ENCODE measurements at places on chromosomes 5 and 9.
A peak's percentile ranks its signal among the peaks of the same experiment; 100 is the strongest.

DNA sequence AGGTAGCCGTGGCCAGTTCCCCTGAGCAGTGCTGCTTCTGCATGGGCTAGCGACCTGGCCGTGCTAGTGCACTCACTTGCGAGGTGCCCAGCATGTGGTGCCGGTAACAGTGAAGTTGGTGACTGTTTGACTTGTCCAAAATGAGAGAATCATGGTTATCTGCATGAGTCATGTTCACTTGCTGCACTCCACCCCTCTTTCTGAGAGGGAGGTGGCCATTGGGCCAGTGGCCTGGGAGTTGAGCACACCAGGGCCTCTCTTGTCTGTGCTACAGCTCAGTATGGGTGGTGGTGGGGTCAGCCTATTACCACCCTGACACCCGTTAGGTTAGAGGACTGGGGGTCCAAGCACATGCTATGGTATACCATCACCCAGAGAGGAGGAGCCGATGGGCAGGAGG is 55.4 kb upstream of the GARNL3 start:
- no peak for DNase-seq

- DNase-seq, result no peak
Measured at GRCh38 chr9:87076825-87077224, 129.5 kb upstream of the GAS1 start.

DNA sequence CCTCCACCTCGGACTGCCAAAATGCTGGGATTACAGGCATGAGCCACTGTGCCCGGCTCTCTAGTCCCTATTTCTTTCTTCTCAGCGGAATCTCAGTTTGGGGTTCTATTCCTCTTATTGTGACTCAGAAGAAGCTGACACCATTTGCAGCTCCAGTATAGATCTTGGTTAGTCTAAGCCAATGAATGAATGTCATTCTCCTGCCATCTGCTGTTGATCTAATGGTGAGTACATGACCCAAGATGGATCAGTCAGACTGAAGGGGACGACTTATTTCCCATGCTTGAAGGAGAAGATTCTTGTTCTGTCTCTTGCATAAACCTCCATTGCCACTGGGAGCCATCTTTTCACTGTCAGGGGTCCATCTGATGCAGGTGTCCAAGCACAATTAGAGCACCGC is 76.0 kb upstream of the KLF9 start:
- no peak for DNase-seq

DNA sequence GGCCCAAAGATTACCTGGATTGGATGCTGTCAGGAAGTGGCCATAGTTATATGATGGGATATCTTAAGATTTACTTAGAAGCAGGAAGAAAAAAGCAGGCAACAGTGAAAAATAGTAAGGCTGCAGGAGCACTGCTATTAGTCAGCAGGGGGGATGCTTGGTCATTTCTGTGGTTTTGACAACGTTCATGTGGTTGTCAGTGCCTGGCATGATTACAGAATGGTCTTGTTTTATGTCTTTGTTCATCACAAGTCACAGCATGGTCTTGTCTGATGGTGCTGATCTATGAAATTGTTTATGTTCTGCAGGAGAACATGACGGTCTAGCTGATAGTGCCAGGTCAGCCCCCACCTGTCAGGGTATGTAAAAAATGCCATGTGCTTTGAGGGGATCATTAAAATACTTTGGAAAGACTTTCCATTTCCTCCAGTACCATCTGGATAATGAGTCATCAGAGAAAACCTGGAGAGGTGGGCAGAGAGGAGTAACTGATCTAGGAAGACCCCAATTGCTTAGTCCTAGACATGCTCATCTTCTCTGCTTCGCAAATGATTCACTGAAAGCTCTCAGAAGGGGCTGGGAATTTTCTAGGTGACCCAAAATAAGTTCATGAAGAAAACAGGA is 48.5 kb downstream of the PLGRKT start:
- no peak for DNase-seq

DNA sequence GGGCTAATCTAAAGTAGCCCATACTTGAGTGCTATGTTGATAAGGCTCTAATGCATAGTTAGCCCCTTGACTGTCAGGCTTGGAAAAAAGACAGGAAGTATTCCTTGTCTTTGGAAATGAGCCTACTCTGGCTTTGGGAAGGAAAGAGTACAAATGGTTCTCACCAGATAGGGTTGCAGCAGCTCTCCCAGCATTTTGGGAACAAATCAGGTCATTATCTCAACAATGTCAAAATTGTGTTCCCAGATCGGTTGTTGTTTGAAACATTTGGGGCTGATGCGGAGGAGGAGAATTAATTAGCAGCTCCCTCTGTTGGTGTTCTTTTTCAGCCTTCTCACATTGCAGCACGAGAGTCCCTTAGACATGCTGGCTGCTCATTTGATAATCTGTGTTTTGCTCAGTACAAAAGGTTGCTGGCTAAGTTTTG is 294.7 kb upstream of the DMRT1 start:
- DNase-seq, result no peak

DNA sequence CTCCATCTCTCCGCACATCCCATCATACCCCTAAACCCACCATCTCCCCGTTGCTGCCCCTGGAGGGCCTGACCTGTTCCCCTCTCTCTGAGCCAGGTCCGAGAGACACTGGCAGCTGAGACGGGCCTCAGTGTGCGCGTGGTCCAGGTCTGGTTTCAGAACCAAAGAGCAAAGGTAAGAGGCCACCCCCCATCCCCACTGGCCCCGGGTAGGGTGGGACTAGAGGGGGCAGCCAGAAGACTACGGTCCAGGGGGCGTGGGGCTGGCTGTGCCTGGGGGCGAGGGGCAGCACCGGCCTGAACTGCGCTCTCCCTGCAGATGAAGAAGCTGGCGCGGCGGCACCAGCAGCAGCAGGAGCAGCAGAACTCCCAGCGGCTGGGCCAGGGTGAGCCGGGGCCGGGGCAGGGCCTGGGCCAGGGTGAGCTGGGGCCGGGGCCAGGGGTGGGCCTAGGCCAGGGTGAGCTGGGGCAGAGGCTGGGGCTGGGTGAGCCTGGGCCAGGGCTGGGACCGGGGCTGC is 79.8 kb downstream of the LMX1B start:
- no peak for DNase-seq

DNA sequence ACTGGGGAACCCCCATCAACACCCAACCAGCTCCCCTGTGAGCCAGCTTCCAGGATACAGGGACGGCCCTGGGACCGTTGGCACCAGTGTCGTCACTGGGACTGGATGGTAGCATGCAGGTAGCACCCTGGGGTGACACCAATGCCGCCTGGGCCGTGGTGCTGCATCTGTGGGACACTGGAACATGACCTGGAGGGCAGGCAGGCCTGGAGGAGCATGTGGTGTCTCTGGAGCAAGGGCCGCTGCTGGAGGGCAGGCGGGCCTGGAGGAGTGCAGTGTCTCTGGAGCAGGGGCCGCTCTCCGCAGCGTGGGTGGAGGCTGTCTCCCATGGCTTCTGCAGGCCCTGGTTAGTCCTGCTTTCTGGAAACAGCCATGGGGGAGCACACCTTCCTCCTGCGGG is 13.1 kb downstream of the LPCAT1 start:
- DNase-seq, result no peak

DNA sequence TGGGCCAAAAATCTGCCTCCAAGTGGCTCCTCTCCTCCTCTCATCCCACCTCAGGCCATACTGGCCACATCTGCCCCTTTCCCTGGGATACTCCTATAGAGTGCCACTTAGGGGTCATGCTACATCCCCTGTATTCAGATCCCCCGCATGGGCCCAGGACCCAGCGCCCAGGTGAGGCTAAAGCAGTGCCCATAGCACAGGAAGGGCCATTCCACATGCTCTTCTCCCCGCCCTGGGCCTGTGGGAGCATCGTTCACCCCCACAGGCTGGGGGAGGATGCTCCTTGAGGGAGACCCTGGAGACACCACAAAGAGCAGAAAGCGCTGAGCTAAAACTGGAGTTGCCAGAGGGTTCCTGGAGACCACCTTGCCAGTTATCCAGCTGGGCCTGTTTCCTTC is 52.5 kb upstream of the SLC25A51 start:
- no peak for DNase-seq

GRCh38 chr5:172494630-172495505 is 40.5 kb upstream of the SH3PXD2B start:
- DNase-seq, result no peak

GRCh38 chr5:115309751-115310370 is 13.4 kb upstream of the CCDC112 start:
- DNase-seq, result no peak

GRCh38 chr5:131974016-131974415 is 28.6 kb upstream of the MEIKIN start:
- DNase-seq, result no peak

GRCh38 chr9:72203205-72203803 is 54.1 kb downstream of the GDA start:
- DNase-seq, result no peak

DNA sequence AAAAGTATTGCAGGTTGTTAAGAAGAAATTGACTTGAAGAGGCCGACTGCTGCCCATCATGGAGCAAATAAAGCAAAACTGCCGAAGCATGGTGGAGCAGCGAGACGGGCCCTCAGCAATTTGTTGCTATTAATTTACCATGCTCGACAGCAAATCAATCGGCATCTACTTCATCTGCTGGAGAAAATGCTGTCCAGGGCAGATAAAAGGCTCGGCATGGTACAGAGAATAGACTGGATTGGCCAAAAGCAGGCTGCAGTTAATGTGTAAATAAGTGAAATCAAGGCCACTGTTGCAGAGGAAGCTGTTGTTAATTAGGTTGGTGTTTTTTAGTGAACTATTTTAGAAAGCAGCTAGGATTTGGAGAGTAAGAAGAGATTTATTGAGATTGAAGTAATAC is 8.3 kb downstream of the TLE4 start:
- DNase-seq, result no peak

- DNase-seq, result no peak
Measured at GRCh38 chr9:17936365-17936764, 357.5 kb downstream of the SH3GL2 start.

- no peak for DNase-seq
Measured at GRCh38 chr5:56432321-56432720, 199.2 kb upstream of the ANKRD55 start.

DNA sequence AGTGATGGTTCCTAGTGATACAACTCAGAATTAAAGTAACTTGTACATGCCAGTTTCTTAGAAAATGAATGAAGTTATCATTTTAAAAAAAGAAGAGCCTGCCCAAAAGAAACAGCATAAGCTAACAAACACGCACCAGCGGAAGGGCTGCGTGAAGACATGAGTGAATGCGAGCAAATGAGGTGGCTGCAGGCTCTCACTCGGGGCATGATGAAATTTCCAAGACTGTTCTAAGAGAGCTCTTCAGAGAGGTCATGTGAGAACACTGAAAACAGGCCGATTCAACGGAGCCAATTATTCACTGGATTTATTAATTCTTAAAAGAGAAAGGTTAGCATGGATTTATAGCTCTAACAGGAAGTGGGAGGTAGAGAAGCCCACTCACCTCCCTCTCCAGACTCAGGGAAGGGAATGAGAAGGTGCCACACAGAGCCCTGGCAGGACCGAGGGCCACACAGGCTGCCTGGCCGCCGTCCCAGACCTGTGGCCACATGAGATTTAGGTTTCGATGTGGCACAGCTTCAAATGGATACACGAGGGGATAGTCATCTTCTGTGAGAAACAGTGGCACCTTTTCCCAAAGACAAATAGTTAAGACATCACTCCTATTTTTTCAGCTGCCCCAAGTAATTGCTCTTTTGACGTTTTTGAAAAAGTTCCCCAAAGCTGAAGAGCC is 55.5 kb downstream of the HABP4 start:
- no peak for DNase-seq

- DNase-seq, result peak; percentile 37
Measured at GRCh38 chr5:100706776-100707175, 171.6 kb downstream of the FAM174A start.

- DNase-seq, result no peak
Measured at GRCh38 chr5:172765766-172766286, 5.2 kb downstream of the DUSP1 start.

DNA sequence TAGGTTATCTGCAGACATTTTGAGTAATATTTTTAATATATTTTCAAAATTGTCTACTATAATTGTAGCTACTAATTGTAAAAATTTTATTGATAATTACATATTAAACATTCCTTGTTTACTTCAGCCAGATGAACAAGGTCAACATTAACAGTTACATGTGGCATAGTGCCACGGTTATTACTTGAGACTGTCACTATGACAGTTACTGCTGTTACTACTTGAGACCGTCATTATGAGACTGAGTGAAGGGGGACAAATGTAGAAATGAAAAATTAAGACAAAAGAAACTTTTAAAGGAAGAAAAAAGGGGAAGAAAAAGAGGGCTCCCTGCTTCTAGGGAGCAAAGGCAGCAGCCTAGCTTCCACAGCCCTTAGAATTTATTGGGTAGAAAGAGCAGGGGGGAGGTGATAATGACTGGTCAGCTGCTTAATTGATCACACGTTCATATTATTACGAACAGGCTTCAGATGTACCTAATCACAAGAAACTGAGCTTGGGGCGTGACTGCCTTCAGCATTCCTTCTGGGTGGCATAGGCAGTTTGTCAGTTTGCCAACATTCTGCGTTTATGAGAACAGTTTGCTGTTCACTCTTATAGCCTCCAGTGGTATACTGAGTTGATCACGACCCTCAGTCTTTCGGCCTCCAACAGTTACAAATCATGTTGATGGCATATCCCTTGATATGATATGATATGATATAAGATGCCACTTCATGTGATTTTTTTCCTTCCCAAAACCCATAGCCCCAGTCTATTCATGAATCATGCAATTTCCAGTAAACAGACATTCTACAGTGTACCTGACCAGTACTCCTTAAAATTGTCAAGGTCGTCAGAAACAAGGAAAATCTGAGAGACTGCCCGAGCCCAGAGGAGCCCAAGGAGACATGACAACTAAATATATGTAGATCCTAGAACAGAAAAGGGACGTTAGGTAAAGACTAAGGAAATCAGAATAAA is 13.1 kb downstream of the MARCHF6 start:
- DNase-seq, result no peak

DNA sequence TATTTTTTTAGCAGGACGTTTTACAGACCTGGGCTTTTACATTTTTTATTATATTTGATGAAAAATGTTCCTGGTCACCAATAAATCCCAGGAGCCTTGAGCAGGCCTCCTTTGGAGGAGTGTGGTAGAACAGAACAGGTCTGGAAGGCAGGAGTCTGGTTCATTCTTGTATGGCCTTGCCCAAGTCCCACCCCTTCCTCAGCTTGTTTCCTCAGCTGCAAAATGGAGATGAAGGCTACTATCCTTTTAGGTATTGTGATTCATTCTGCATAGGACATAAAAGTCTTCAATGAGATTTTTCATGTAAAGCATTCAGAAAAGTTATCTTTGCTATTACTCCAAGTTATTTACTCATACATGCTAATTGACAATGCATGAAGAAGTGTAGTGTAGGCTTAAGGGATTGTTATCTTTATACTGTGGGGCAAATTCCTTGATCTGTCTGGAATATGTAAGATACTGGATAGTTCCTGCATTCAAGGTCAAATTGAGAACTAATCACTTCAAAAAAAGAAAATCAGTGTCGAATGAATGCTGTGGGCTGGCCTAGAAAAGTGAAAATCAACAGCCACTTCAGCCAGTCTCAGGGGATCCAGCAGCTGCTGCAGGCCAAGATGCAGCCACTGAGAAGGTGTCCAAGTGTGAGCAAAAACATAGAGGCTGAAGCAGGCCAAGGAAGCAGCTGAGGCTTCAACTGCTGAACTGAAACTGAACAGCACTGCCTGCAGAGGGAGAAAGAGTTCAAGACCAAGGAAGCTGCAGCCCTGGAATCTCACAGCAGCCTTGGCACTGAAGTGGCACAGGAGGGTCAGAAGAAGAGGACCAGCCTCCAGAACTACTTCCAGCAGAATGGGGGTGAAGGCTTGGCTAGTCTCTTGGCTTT is 15.5 kb upstream of the SLC36A3 start:
- DNase-seq, result no peak

GRCh38 chr5:135248801-135249231 is 150.2 kb downstream of the MACROH2A1 start:
- no peak for DNase-seq
